ENCODE measurements at places on chromosomes 4 and X. TPM values are rescaled to one million over a fixed set of nuclear protein-coding genes. Genes with fewer than 3 reads are reported as not detected.

DNA sequence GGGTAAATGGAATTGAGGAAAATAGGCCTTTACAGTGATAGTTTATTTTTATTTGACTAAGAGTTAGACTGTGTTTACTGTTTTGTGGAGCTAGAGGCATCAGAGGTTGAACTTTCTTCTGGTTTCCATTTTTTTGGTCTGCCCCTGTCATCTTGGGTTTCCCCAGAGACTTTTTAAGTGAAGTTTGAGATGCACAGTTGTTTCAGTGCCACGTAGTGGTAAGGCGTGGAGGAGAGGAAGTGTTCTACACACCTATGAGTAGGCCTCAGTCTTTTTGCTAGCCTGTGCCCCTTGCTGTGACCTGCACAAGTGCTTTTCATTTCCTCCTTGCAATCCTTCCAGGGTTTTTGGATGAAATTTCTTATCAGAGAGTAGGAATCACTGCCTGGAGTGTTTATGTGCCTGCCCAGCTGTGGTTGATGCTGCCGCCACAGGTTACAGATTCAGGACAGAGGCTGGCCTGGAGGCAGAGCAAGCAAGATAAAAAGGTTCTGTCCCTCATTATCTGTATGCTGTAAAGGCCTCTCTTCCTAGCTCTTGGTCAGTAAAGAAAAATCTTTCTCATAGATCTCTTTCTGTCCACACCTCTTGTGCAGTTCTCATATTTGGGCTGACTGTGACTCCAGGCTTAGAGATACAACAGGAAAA is 12.5 kb upstream of the HSFX4 start:
- no peak for ATAC-seq

GRCh38 chrX:16966752-16967448 is 20.4 kb downstream of the REPS2 start:
- peak; percentile 92 for ATAC-seq

DNA sequence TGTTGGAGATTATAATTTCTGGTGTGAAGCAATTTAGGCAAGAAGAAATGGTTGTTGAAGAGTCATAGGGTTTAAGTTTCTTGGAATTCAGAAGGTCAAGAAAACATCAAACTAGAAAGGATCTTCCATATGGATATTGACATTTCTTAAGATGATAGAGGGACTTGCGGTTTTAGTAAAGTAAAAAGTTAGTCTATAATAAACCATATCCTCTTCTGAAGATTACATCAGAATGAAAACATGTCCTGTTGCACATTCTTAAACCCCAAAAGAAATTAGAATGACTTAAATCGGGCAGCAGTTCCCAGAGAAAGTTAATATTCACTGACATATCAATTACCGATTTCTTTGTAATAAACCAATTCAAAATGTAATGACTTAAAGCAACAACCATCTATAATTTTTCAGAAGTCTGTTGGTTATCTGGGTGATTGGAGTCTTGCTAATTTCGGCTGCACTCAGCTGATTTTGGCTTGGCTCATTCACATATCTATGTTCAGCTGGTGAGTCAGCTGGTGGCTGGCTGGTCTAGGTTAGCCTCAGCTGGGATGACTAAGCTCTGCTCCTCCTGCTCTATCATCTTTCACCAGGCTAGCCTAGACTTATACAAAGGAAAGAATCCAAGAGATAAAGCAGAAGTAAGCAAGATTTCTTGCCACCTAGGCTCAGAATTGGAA is 24.4 kb upstream of the DYNLT3 start:
- ATAC-seq, result no peak

DNA sequence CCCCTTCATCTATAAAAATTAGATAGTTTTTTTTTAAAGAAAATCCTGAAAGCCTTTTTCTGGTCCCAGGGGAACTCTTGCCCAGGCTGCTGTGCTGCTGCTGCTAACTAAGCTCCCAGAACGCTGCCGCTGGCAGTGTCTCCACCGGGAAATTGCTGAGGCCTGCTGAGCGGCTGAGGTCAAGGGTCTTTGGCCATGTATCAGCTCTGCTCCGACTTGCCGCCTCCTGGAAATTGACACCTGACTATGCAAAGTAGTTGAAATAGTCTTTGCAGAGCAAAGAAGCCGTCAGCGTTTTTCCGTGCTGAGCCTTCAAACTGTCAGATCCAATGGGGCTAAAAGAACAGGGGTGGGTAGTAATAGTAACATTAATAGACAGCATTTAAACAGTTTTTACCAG is 839 bp downstream of the QDPR start:
- ATAC-seq, result no peak

DNA sequence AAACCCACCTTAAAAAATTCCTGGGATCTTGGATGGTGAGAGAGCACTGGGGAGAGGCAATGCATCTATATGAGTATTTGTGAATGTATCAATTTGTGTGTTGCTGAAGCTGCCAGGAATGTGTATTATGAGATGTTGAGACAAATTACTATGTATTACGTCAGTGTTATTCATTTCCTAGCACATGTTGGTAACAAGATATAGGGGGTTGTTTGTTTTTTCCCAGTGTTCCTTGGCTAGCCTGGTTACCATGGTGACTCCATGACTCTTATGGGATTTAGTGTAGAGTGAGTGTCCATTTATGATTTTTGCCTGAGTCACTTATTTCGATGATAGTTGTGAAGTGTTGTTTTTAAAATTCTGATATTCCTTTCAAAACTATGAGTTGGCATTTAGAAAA is 65.6 kb downstream of the RAB40A start:
- ATAC-seq, result peak; percentile 39

GRCh38 chrX:72216973-72217372 is 21.9 kb downstream of the ERCC6L start:
- no peak for ATAC-seq

DNA sequence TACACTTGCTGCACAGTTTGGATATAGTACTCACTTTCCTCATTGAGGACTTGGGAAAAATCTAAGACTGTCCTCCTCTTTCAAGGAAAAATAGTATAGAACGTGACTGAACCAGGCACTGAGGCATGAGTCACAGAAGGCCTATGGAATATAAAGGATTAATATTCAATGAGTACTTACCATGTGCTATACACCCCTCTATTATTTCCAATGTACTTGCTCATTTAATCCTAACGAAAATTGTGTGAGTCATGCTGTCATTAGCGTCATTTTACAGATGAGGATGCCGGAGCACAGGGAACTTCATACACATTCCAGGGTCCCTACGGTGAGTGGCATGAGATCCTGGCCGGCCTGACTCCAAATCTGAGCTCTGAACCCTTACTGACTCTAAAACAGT is 2136.2 kb upstream of the TENM3 start:
- ATAC-seq, result no peak

- ATAC-seq, result peak; percentile 74
Observed at GRCh38 chrX:44747969-44748368, 95.9 kb upstream of the DUSP21 start.

- ATAC-seq, result no peak
Observed at GRCh38 chr4:157776930-157777528, 395.8 kb downstream of the GASK1B start.

Gene SRPK3
- 0.67 TPM for total RNA-seq

DNA sequence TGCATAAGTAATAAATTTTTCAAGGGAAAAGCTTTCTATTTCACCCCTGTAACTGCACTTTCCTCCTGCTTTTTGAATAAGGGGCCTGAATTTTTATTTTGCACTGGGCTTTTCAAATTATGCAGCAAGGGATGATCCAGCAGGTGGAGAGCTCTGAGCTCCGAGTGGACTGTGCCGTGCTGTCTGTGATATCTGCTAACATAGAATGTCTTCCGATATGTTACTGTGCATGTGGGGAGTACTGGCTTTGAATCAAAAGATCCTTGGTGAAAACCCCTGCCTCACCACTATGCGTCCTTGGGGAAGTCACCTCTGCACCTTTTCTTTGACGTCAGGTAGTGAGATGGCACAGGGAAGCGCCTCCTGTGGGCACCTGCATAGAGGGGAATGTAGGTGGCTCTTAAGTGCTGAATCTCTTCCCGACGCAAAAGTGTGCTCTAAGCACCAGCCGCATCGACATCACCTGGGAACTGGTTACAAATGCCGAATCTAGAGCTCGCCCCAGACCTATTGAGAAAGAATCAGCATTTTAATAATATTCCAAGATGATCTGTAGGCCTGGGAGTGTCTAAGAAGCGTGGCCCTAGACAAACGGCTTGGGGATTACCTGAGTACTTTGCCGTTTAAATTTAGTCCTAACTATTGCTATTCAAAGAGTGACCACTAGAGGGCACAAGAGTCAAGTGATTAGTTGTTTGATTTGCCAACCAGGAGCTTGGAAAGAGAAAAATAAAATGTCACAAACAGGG is 19.2 kb upstream of the WFS1 start:
- peak; percentile 57 for ATAC-seq

Gene NR0B1
- not detected for total RNA-seq

Gene STARD8
- total RNA-seq, result 0.31 TPM

Gene VSIG4
- total RNA-seq, result not detected

- ATAC-seq, result no peak
Observed at GRCh38 chr4:38869511-38869910, 1.9 kb downstream of the FAM114A1 start.

DNA sequence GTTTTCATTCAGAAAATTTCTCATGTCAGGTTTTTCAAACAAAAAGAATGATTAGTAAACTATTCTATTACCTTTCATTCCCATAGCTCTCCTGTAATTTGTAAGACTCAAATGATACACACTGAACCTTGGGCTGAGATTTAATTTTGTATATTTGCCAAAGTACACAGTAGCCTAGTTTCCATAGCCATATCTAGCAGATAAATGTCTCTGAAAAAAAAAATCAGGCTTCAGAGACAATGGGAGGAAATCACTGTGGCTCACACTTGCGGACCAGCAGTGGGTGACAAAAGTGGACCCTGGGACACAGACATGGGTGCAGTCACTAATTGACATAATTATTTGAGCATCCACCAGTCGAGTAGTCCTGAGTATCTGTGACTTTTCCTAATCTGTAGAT is 46.6 kb downstream of the MAOA start:
- ATAC-seq, result no peak

GRCh38 chr4:3030566-3031356 is 43.6 kb downstream of the HTT-AS start:
- ATAC-seq, result no peak

GRCh38 chr4:124515591-124515990 is 196.9 kb downstream of the ANKRD50 start:
- ATAC-seq, result no peak

DNA sequence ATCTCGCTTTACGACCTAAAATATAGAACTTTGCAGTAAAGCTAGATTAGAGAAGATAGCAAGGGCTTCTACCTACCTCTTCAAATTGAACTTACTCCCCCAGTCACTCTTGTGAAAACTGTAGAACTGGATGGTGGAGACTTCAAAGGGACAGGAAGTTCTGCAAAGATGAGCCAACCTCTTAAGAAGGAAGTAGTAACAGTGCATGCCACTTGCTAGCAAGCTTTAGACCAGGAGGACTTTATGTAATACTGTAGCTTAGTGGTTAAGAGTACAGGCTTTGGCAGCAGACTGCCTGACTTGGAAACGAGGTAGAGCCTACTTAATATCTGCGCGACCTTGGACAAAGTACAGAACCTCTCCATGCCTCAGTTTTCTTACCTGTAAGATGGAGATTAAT is 27.5 kb upstream of the VBP1 start:
- ATAC-seq, result no peak

DNA sequence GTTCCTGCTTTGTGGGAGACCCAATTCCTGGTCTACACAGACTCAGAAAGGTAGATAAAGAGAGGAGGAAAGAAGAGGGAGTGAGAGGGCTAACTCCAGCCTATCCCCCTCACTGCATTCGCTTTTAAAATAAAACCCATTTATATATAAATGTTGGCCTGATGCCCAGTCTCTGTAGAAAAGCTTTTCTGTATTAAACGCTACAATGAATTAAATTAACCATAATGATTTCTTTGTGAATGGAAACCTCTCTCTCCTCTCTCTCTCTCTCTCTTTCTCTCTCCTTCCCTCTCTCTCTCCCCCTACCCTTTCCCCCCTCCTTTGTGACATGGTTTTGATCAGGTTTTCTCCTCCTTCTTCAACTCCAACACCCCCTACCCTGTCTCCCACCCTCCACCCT is 34.8 kb downstream of the PJA1 start:
- no peak for ATAC-seq

- no peak for ATAC-seq
Observed at GRCh38 chr4:1328267-1329155, 18.5 kb upstream of the UVSSA start.

GRCh38 chrX:147376601-147377422 is 534.9 kb upstream of the FMR1 start:
- ATAC-seq, result peak; percentile 77

Gene RPS6KA6
- 8.7 TPM for total RNA-seq

DNA sequence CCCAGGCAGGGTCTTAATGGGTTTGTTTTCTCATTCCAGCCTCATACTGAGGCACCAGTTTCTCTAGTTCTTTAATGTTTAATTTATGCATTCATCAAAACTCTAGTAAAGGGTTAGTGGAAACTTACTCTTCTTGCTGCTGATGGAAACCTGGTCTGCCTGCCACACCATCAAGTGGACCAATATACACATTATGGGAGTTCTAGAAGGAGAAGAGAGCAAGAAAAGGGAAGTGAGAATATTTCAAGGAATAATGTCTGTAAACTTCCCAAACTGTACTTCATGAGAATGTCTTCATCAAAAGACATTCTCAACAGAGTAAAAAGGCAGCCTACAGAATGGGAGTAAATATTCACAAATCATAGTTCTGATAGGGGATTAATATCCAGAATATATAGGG is 20.9 kb upstream of the DHX15 start:
- ATAC-seq, result no peak

Gene RAB9B
- total RNA-seq, result 9.1 TPM
